ENCODE measurements at places on chromosomes 2 and 18. TPM values are rescaled to one million over a fixed set of nuclear protein-coding genes. Genes with fewer than 3 reads are reported as not detected.
A peak's percentile ranks its signal among the peaks of the same experiment; 100 is the strongest.

DNA sequence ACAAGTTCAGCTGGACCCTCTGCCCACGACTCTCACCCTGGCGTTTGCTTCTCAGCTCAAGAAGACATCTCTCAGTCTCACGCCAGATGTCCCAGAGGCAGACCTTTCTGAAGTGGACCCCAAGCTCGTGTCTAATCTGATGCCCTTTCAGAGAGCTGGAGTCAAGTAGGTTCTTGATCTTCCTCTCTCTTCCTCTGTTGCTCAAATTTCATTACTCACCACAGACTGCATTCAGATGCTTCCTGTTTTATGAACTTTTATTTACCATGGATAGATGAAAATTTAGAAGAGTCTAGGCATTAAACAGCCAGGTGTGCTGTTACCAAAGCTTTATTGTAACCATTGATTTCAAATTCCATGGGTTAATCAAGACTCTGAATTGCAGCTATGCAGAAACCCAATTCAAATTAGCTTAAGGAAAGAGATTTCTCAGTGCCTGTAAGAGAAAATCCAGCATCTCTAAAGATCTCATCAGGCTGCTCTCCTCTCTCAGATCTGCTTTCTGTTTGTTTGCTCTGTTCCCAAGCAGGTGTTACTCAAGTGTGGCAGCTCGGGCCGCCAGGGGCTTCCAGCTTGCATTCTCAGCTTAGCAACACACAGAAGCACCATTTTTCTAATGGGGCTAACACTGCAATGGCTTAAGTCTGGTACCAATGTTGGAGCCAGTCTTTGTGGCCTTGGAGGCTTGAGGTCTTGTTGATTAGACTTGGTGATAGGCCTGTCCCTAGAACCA lies 16.5 kb downstream of the SMARCAL1 start:
- DNase-seq, result no peak

- no peak for DNase-seq
Observed at GRCh38 chr2:121191191-121192170, 93.5 kb downstream of the TFCP2L1 start.

GRCh38 chr2:26988058-26988860 lies 17.8 kb downstream of the MAPRE3 start:
- DNase-seq, result no peak

- DNase-seq, result no peak
Observed at GRCh38 chr2:138829326-138829919, 49.2 kb upstream of the NXPH2 start.

- no peak for DNase-seq
Observed at GRCh38 chr2:6700335-6700734, 165.4 kb downstream of the CMPK2 start.

GRCh38 chr2:43293744-43294695 lies 67.6 kb upstream of the ZFP36L2 start:
- peak; percentile 46 for DNase-seq

Gene SCN7A
- total RNA-seq, result 9.0 TPM

Gene CAPG
- 47.1 TPM for total RNA-seq

Gene DSC3
- 3.0 TPM for total RNA-seq
